ENCODE measurements at places on chromosomes 5 and 9.

- DNase-seq, result no peak
Observed at GRCh38 chr5:179839328-179840256, 18.9 kb downstream of the SQSTM1 start.

DNA sequence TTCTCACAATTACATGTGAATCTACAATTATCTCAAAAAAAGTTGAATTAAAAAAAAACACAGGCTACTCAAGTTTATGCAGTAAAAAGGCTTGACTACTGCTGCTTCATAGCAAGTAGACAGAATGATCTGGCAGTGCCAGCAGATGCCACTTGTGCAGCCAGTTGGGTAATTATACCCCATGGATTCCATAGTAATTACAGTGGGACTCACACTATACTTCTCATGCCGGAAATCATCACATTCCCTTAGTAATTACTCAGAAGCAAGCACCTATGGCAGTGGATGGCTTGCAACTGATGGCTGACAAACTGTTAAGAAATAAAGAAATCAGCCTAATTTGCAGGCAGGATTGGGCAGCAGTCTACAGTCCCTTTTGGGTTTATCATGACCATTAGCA, 463.2 kb upstream of the KLF4 start:
- no peak for DNase-seq

- no peak for DNase-seq
Observed at GRCh38 chr9:88767504-88767790, 223.8 kb upstream of the S1PR3 start.

GRCh38 chr9:127990554-127990953, 9.8 kb upstream of the EEIG1 start:
- DNase-seq, result no peak

- DNase-seq, result no peak
Observed at GRCh38 chr9:14466429-14466818, 152.5 kb upstream of the NFIB start.

GRCh38 chr9:124297915-124298645, 40.3 kb downstream of the NEK6 start:
- DNase-seq, result no peak

DNA sequence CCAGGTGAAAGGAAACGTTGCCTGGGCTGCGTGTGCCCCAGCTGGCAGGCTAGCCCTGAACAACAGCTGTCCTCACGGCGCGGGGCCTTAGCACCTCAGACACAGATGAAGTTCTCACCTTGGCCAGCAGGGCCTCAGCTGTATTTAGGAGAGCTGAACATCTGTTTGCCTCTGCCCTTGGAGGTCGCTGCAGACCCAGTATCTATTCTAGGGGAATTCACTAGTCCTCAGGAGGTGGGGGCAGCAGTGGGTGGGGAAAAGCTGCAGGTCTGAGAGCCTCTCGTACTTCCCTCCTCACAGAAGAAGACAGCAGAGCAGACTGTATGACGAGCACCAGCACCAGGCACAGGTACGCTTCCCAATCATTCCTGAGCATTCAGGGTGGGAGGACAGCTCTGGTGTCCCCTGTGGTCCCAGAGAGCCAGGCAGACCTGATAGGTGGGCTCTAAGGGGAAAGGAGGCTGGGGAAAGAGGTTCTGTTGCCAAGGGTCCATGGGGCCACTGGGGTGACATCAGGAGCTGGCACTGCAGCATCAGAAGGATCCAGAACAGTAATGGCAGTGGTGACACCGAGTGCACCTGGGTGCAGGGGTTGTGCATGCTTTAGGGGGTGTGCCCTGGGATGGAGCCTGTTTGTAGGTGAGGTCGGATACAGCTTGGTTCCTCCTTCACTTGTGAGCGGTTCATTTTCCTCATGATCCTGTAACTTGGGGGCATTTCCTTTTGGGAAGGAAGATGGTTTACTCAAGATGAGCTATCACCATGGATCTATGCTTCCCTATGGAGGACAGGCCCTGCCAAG, 13.8 kb downstream of the CD74 start:
- no peak for DNase-seq

DNA sequence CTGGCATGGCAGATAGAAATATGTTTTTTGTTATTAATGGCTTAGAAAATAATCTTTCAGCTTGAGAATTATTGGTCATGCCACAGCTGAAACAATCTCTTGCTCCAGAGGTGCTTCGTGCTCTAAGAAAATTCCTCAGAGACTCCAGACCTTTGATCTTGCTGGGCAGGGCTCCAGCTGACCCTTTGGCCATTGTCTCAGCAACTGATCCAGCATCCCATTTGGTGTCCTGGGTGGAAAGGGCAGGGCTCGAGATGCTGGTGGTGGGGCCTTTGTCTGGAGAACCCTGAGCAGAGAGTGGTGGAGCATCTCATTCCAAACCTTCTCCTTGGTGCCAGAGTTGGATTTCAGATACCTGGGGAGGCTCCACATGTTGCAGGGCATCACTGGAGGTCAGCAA, 43.2 kb upstream of the PIK3R1 start:
- DNase-seq, result no peak

- no peak for DNase-seq
Observed at GRCh38 chr5:143752165-143752850, 59.7 kb upstream of the HMHB1 start.

GRCh38 chr5:74839229-74839628, 27.0 kb downstream of the FAM169A start:
- no peak for DNase-seq

DNA sequence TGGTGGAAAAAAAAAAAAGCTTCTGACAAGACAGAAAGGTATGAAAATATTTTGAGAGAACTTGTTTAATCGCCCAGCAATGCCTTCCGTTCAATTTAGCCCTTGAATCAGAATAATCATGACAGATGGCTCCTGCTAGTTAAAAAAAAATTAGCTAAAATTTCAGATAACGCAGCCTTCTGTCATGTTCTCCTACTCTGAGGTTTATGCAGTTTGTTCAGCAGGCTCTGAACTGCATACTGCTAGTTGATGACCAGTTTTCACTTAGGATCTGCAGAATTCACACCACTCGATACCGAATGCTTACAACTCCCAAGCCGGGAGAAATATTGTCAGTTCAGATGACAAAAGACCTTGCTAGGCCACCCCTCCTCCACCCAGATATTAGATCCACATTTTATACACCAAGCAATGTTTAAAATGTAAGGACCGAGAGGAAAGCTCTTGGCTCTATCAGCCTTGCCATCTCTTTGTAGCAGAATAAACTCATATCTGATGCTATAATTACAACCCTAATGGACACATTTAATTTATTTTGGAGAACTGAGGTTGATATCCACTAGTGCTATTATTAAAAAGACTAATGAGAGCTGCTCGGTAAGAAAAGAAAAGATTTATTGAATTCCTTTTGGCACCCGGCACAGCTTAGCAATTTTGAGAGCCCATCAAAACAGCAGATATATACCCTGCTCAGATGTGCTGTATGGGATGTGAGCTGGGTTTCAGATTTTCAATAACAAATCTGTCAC, 322.8 kb downstream of the GLIS3 start:
- no peak for DNase-seq

DNA sequence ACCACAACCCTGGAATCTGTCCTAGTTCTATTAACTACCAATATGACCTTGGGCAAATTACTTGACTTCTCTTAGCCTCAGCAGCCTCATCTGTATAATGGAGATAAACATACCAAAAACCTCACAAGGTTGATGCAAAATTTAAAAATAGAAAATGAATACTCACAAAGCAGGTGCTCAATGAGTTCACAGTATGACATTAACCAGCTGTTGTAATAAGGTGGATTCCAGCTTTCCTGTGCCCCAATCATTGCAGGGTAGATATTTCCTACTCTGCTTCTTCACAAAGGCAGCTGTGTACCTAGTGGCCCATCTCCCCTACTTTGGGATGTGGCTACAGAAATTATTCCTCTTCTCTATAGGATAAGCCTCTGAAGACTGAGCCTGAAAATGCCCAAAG, 8.8 kb downstream of the HTR4 start:
- no peak for DNase-seq

GRCh38 chr9:123925161-123925560, 4.8 kb downstream of the DENND1A start:
- no peak for DNase-seq

DNA sequence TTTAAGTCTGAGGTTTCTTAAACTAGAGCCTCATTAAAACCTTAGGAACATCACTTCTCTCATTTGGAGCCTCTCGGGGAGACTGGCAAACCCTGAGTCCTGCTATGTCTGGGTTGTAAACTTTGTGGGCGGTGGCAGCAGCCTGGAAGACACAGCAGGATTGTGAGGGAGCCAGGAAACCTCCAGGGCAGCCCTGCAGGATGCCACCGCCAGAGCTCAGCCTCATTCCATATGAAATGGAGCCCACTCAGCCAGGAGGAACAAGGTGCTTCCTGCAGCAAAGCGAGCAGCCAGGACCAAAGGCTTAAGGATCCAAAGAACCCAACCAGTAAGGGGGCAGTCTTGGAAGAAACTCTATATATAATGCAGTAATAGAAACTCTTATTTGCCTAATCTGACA, 37.9 kb upstream of the IDNK start:
- DNase-seq, result no peak

DNA sequence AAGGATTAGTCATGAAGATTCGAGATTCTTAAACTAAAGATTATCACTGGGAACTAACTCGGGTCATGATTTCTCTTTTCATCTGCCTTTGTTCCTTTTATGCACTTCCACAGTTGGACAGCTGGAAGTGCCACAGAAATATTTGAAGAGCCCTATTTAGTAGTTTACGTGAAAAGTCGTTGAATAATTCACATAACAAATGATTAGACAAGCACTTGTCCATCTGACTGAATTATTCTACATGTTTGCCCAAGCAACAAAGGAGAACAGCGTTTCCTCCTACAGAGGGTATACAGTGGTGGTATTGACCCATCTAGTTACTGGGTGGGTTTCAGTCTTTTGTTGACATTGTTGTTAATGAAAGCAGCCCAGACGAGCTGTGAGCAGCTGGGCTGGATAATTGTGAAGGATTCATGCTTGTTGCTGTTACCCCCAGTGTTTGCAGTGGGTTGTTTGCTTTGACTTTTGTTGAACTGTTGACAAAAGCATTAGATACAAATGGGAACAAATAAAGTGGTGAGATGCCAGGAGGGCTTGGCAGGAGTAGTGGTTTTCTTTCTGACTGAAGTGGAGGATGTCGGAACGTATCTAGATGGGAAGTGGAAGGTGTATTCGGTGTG, 96.2 kb downstream of the TLE4 start:
- DNase-seq, result no peak
